ENCODE measurements at places on chromosomes 2 and 18.

GRCh38 chr2:178394859-178395258, 56.1 kb downstream of the PRKRA start:
- no peak for DNase-seq

DNA sequence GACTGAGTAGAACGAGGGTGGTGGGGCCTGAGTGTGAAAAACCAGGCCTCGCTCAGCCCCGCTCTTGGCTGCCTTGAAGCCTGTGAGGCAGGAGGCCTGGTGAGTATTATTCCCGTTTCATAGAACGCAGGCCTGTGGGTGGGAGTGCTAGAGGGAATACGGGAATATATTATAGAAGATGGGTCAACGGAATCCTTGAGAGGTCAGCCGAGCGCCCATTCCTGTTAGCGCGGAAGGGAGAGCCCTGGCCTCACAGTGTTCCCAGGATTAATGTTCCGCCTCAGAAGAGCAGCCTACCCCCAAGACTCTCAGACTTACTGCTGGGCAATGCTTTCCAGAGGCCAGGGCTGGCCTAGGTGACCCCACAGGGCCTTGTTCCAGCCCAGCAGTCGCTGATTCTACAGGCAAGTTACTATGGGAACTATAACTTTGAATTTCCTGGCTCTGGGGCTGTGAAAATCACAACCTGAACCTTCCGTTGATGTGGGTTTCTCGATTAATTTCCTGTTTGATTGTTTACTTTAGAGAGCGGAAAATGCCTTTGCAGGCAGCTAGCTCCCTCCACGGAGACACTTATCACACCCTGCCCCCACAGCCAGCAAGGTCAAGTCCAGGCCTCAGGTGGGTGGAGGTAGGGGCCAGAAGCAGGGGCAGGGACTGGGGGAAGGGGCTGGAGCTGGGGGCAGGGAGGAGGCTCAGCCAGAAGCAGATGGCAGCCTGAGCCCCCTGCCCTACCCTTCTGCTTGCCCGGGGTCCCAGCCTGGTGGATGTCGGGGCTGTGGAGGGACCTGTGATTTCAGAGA, 108.3 kb downstream of the SMAD7 start:
- DNase-seq: peak; percentile 45

GRCh38 chr2:226387499-226387942, 412.1 kb downstream of the IRS1 start:
- DNase-seq: no peak

GRCh38 chr2:5693287-5694201, 1.4 kb downstream of the SOX11 start:
- DNase-seq: no peak

- DNase-seq: no peak
Measured at GRCh38 chr2:172106108-172106961, 3.6 kb upstream of the DLX2 start.

DNA sequence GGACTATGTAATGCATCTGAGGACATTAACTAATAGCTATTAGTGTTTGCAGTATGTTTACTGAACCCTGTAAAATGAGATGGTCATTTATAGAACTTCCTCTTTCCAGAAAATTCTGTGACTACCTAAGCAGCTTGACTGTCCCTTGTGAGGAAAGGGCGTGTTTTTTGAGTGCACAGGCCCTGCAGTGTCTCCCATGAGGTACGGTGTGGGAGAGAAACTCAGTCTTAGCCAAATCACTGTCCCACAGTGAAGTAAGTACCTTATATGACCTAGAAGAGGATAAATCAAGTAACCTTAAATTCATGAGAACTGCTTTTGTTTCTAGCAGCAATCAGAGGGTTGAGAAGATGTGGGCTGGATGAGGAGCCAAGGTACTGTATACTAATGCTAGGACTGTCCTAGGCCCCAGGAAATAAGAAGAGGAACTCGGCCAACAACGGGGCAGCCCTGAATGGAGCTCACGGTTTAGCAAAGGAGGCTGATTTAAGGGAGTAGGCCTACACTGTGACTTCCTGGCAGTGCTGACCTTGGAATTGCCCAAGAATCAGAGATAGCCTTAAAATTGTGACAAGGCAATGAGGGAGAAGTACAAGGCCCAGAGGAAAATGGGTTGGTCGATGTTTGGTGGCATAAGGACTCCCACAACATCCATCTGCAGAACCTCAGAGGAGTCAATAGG, 103.5 kb upstream of the CTAGE1 start:
- no peak for DNase-seq

GRCh38 chr2:32768387-32769174, 140.7 kb downstream of the TTC27 start:
- no peak for DNase-seq

DNA sequence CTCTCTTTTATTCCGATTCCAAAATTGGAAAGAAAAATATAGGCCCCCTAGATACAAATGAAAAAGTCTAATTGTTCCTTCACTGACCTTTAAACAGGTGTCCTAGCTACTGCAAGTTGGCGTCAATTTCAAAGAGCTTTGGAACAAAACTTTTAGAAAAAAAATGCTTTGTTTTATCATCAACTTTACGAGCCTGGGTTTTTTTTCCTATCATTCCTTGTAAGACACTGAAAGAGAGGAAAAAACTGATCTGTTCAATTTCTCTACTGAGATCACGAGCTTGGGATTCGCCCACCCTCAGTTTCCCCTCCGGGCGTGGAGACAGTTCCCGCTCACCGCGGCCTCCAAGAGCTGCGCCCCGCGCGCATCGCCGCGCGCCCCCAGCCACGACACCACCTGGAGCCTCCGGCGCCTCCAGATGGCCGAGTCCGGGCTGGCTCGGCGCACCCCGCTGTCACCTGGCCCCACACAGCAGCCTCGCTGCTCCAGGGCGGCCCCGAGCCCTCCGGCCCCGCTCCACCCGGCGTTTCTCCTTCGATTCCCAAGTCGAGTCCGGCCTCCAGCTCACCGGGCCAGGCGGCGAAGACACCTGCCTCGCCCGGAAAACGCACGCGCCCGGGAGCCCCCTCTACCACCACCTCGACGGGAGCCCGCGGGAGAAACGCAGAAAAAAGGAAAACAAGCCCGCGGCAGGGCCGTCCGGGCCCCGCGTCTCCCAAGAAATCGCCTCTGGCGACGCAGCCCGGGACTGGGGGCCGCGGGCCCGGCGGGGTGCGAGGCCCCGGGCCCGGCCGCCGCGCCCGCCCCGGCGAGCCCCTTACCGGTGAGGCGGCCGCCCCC, 656 bp downstream of the TBC1D8 start:
- DNase-seq: peak; percentile 61

GRCh38 chr2:208350610-208351009, 56.0 kb upstream of the PTH2R start:
- no peak for DNase-seq

DNA sequence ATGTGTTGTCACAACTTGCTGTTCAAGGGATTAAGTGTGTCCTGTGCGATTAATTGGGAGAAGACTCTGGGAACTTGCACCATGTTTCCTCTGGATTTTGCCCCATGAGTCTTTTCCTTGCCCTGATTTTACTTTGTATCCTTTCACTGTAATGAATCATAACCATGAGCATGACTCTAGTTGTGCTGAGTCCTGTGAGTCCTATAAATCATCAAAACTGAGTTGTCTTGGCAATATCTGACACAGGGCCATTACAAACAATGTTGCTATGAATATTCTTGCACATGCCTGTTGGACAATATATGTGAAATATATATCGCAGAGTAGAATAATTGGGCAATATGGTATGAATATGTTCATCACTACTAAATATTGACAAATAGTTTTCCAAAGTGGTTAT, 56.5 kb upstream of the COL5A2 start:
- DNase-seq: no peak

DNA sequence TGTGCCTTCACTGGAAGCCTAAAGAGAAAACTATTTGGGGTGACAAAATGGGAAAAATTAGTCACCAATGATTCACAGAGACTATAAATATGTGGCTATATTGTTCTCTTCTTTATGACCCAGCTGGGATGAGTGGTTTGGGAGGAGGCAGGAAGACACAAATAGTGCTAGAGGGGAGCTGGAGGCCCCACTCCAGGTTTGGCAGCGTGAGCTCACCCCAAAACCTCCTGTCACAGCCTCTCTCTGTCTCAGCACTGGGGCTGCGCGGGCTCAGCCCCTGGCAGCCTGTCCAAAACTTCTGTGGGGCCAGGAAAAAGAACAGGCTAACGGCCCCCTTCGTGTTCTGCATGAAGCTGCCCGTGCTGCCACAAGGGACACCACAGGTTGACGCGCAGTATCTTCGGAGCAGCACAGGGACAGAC, 73.2 kb upstream of the LCLAT1 start:
- no peak for DNase-seq

- DNase-seq: no peak
Measured at GRCh38 chr2:45614330-45614729, 3.3 kb upstream of the SRBD1 start.

DNA sequence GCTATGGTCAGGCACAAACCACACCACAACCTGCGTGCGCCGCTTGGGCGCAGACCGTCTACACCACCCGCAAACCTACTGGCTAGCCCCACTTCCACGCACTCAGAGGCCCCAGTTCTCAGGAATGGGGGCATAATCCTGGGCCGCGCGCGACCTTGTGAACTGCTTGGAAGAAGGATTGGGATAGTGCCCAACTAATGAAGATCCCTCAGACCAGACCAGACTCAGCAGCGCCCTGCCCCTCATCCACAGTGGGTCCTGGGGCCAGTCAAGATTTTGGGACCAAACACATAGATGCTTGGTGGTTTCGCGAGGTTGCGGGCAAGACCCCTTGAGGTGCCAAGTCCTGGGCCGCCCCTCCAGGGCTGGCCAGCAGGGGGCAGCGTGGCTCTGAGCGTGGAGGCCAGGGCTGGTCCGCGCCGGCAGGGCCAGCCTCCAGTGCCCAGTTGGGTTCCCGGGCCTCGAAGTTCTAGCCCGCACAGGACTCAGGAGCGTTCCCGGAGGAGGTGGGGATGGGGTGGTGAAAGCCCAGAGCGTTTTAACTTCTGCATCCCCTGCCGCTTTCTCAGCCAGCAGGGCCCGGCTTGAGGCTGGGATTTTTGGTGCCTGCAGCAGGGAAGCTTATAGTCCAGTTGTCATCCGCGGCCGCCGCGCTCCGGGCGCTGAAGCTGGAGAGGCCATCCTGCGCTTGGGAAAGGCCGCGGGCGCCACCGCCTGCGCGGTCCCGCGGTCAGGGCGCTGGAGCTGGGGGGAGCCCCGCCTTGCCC, 8.3 kb downstream of the OSR1 start:
- DNase-seq: peak; percentile 68

DNA sequence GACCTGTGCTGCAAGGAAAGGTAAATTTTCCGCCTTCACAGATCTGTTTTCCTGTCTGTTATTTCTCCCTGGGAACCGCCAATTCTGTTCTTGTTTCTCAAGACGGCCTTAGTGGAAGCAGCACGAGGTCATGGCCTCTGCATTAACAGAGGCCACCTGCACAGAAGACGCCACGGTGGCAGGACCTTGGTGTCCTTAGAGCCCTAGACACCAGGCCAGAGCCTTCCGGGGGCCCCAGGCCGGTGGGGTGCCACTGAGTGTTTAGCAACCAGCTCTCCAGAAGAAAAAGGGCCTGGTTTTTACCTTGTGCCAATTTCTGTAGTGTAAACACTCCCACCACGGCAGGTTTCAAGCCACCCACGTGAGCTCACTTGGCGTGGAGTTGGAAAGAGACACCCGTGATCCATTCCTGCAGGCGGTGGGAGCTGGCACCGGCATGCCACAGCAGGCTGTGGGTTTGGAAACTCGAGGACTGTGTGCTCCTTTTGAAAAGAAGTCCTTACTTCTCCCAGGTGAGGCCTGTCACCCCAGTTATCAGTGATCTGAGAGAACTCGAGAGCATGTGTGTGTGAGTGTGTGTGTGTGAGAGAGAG, 103.9 kb upstream of the HDAC4 start:
- DNase-seq: no peak

DNA sequence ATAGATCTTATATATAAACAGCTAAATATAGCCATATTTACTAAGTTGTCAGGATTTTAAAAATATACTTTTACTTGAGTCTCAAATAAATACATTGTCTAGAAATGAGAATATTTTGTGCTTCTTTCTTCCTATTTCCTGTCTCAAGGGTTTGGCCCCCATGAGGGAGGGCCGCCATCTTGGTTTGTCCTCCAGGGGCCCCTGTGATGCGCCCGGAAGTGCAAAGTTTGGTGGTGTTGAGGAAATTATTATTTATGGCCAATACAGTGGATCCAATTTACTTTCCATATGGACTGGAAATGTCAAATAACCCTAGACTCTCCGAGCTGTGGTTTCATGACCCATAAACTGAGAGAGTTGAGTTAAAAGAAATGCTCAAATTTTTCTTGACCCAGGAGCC, 104.7 kb upstream of the OTOS start:
- no peak for DNase-seq

DNA sequence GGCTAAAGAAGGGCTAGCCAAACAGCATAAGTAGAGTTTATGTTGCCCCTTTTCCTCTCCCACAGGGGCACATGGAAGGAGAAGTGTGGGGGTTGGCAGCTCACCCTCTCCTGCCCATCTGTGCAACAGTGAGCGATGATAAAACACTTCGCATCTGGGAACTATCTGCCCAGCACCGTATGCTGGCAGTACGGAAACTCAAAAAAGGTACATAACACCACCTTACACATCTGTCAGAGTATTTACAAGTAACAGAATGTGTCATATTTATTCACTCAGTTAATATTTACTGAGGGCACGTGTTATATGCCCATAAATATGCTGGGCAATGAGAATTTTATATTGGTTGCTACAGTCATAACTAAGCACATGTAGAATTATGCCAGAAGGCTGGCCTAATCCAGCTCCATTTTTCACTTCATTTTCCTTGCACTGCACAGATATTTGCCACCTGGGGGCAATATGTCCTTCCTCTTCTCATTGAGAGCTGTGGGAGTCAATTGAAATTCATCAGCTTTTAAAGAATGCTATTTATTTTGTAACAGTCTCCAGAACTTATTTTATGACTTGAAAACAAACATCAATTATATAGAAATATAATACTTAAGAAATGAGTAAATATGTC, 150.6 kb downstream of the RTN4 start:
- no peak for DNase-seq

GRCh38 chr2:150449856-150450255, 37.6 kb downstream of the RND3 start:
- no peak for DNase-seq

GRCh38 chr2:66329081-66329605, 105.8 kb upstream of the MEIS1 start:
- DNase-seq: no peak

- no peak for DNase-seq
Measured at GRCh38 chr18:68937029-68937599, 139.2 kb downstream of the CCDC102B start.

GRCh38 chr18:25231327-25231691, 120.7 kb downstream of the ZNF521 start:
- DNase-seq: no peak

- no peak for DNase-seq
Measured at GRCh38 chr2:42622943-42623676, 54.7 kb downstream of the MTA3 start.

GRCh38 chr2:44573996-44574395, 212.2 kb downstream of the CAMKMT start:
- DNase-seq: no peak

- no peak for DNase-seq
Measured at GRCh38 chr2:125227843-125228392, 1202.8 kb downstream of the CNTNAP5 start.

- DNase-seq: no peak
Measured at GRCh38 chr18:4293337-4293736, 161.8 kb downstream of the DLGAP1 start.

Measured in lower lobe of right lung (tissue), 2 donors.